ENCODE measurements at places on chromosomes 12 and 14.

- no peak for DNase-seq
These were observed 58.3 kb downstream of the PELI2 start for GRCh38 chr14:56176530-56176929.

GRCh38 chr12:28859551-28859950 is 289.5 kb upstream of the FAR2 start:
- peak; percentile 28 for DNase-seq

DNA sequence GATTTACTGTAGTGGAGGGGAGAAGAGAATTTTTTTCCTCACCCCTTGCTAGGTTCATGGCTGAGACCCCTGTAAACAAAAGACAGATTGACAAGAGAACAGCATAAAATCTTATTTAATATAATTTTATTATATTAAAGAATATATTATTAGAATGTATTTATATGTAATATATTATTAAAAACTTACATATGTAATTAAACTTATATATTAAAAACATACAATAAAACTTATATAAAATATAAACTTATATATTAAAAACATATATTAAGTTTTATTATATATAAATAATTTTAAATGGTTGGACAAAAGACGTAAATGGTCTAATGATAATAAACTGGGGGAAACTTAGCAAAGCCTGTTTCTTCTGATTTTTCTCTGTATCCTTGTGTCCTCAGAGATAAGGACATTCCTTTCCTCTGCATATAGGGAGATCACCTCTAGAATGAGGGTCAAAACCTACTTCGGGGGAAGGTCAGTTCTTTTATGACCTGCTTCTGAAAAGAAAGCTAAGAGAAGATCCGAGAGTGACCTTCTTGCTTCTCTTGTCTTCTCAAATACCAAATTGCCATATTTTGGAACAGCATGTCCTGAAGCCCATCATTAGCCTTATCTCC is 8.9 kb upstream of the PPM1H start:
- no peak for DNase-seq

- DNase-seq: no peak
These were observed 10.5 kb downstream of the ARHGEF25 start for GRCh38 chr12:57621497-57622292.

GRCh38 chr14:31070431-31070830 is 44.3 kb upstream of the STRN3 start:
- DNase-seq: peak; percentile 99

DNA sequence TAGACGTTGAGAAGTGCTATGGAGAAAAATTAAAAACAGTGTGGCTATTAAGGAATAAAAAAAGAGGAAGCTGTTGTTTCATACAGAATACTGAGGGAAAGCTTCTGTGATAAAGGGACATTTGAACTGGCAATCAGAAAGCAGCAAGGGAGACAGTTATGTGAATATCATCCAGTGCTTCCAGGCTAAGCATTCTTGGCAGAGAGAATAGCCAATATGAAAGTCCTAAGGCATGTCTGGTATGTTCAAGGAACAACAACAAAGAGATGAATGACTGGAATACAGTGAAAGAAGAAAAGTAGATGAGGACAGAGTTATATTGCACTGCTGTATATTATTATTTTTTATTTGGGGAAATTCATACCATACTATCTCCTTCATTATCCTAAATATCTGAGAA is 23.9 kb downstream of the SCAF11 start:
- peak; percentile 85 for DNase-seq

- no peak for DNase-seq
These were observed 32.9 kb downstream of the TCHP start for GRCh38 chr12:109932878-109933503.

DNA sequence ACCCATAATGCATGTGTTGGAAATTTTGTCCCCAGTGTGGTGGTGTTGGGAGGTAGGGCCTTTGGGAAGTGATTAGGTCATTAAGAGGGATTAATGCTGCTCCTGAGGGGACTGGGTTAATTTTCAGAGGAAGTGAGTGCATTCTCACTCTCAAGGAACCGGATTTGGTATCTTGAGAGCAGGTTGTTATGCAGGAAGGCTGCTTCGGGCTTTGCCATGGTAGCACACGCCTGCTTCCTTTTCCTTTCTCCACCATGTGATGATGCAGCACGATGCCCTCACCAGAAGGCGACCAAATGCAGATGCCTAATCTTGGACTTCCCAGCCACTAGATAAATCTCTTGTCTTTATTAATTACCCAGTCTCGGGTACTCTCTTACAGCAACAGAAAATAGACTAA is 257.1 kb downstream of the SSPN start:
- no peak for DNase-seq

GRCh38 chr14:50087341-50088116 is 28.8 kb downstream of the VCPKMT start:
- DNase-seq: peak; percentile 66
